ENCODE measurements at places on chromosomes 2 and 18.
A peak's percentile ranks its signal among the peaks of the same experiment; 100 is the strongest.

GRCh38 chr2:109144271-109144670 is 15.3 kb downstream of the SH3RF3 start:
- DNase-seq: no peak

DNA sequence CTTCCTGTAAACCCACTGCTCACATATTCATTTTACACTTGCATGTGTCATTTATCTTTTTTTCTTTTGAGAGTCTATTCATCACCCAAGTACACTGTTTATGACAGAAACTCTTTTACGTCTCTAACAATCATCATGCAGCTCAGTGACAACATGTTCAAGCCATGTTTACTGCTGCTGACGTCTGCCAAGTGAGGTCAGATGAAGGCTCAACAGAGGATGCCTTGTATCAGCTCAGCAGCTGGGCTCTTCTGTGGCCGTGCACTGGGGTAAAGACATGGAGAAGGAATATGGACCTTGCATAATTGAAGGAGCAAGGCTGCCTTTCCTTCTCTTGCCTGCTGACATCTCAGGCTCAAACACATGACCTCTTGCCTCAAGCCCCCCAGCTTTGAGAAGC is 99.6 kb downstream of the ADD2 start:
- DNase-seq: no peak

DNA sequence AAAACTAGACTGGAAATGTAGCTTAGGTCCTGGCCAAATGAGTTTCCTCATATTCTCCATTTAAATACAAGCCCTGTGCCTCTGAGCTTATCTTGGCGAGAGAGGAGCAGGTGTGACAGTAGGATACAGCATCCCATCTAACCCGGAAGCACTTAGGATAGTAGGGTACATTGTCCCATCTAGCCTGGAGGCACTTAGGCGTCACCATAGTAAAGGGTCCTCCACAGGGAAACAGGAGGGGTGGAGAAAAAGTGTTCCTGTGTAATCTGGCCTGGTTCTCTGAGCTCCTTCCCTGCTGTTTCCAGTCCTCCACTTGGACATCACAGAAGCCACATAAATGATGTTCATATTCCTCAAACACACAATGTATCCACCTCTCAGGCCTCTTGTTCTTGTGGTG is 301.4 kb downstream of the GALR1 start:
- DNase-seq: no peak

- DNase-seq: no peak
Observed at GRCh38 chr18:77201506-77201905, 48.1 kb upstream of the GALR1 start.

GRCh38 chr2:73297586-73297985 is 4.2 kb upstream of the EGR4 start:
- no peak for DNase-seq

- peak; percentile 54 for DNase-seq
Observed at GRCh38 chr2:111121028-111121827, 514 bp downstream of the BCL2L11 start.

DNA sequence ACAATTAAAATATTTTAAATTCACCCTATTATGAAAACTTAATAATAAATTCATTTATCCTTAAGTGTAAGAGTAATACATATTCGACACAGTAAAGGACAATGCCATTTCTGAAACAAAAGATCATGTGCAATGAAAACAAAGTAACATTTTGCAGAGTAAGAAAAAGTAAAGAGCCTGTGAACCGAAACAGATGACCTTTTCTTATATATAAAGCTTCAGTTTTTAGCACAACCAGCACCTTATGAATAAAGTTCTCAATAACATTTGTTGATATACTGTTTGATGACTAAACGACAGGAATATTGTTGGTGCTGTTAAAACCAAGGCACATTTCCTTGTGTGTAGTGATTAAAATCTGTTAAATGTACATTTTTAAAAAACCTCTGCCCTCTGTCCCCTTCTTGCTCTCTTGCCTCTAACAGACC is 1.5 kb downstream of the PELI1 start:
- DNase-seq: no peak

GRCh38 chr2:3703236-3703756 is at the start of gene DCDC2C:
Gene DCDC2C, plus strand, starts transcription at chr2:3703575. Its CDS starts 177 bp downstream, at chr2:3703752.
- DNase-seq: no peak

- no peak for DNase-seq
Observed at GRCh38 chr18:5986257-5986931, 91.1 kb upstream of the TMEM200C start.

DNA sequence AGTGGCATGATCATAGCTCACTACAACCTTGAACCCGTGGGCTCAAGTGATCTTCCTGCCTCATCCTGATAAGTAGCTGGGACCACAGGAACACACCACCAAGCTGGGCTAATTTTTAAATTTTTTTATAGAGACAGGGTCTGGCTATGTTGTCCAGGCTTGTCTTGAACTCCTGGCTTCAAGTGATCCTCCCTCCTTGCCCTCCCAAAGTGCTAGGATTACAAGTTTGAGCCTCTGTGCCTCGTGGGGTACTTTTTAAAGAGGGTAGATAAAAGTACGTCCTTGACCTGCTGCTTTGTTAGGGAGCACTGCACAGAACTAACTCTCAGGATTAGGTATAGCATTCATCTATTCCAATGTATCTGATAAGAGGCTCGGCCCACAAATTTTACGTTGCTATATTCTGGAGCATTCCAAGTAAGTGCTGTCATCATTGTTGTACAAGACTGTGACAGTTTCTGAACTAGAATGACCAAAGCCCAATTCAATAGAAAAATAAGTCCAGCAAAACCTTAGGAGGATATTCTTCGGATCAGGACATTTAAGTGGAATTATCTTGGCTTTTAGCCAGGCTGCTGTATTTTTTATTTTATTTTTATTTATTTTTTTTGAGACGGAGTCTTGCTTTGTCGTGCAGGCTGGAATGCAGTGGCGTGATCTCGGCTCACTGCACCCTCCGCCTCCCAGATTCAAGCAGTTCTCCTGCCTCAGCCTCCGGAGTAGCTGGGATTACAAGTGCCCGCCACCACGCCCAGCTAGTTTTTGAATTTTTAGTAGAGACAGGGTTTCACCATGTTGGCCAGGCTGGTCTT is 4.1 kb downstream of the MTCL1 start:
- no peak for DNase-seq

- DNase-seq: no peak
Observed at GRCh38 chr2:106208874-106209273, 14.8 kb upstream of the UXS1 start.

- DNase-seq: no peak
Observed at GRCh38 chr18:58966005-58966677, 101.5 kb downstream of the ZNF532 start.

DNA sequence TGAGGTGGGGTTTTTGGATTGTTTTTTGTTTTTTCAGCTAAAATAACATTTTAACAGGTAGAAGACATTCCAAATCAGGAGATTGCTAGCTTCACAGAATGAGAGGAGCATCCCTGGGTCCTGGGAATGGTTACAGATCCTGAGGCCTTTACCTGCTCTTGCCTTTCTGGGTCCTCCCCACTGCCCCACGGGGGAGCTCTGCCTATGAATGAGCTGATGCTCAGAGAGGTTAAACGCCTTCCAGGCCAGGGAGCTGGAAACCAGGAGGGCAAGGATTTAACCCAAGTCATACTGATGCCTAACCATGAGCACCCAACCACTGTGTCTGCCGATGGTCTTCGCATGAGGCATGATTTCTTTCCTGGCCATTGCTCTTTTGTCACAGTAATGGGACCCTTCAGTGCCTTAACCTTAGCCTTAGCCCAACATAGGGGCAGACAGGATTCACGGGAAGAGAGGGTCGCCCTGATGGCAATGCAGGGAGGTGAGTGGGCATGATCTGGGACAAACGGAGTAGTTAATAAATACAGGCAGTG is 16.1 kb downstream of the MOCOS start:
- DNase-seq: no peak

DNA sequence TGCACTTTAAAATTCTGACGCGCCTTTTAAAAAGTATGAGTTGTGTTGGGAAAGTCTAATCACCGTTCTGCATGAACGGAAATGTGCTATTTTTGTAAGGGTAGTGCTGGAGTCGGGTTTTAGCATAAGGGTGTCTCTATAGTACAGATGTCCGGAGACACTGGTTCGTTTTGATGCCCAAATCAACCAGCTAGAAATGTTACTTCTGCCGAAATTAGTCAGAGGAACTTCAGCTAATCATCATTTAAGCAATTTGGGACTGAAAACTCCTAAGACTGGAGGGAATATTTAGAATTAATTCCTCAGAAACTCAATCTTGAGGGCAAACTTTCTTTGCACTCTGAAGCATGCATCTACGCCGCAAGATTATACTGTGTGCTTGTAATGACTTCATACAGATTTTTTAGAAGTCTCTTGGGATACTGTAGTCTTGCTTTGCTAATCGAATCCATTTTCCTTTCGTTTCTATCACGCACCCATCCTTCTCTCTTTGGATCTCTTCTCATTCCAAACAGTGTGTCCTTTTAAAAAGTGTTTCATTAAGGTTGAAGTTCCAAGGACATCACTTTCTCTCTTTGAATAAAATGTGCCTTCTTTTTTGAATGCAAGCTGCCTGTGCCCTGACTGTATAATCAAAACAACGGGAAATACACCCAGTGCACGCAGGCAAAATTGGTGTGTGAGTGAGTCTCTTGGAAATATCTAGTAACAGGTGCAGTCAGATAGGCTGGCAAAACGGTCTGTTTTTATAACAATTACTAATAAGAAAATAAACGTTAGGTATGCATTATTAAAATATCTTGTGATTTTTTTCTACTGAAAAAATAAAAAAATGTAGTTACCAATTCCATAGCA is 270.9 kb upstream of the TCF4 start:
- DNase-seq: no peak

DNA sequence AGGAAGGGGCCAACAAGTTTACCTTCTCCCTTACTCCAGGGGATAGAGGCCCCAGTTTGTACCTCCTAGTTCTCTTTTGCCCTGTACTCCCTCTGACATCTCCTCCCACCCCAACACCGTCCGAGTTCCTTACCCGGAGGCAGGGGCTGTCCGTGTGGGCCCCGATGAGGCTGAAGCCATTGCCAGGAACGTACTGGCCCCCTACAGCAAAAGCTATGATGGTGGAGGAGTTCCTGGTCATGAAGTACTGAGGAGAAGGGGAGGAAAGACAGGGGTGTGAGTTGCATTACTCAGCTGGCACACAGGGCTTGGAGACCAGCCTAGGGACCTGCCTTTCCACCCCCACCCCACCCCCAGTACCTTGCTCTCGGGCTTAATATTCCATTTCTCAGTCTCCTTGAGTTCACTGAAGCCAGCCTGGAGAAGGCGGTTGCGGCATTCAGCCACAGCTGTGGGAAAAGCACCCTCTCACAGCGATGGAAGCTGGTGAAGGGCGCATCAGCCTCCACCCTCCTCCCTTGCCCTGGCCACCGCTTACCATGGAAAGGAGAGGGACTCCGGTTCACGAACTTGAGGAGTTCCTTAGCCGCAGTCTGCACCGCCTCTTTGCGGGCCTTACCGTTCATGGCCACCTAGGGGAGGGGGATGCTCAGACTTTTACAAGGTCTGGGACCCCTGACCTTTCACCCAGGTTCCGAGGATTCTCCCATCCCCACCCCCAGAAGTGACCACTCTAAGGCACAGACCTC is 1.0 kb downstream of the DNPEP start:
- DNase-seq: peak; percentile 9

GRCh38 chr18:65968239-65969004 is 217.6 kb downstream of the CDH7 start:
- no peak for DNase-seq

DNA sequence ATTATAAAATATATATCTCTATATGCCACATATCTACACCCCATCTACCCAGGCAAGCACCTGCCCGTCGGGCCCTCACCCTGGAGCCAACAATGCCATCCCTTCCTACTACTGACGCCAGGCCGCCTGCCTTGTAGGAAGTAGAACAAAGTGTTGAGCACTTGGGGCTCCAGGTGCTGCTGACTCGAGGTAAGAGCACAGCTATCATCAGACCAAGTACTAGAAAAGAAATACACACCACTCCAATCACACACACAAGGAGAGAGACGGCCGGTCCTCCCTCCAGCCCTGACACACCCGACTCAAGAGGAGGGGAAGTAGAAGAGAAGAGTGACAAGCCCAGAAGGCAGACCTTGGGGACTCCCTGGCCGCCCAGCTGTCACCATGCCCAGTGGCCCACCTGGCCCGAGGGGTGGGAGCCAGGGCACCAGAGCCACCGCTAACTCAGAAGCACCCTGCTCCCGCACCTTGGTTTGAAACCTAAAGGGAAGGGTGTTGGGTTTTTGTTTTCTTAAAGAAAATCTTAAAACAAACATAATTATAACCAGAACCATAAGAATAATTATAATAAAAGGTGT is 64.0 kb upstream of the POMC start:
- DNase-seq: no peak

GRCh38 chr2:64831134-64831976 is 157.8 kb upstream of the SLC1A4 start:
- DNase-seq: peak; percentile 95

- DNase-seq: no peak
Observed at GRCh38 chr2:186980787-186981550, 132.0 kb upstream of the ZSWIM2 start.

GRCh38 chr2:239919774-239920692 is 105.1 kb downstream of the NDUFA10 start:
- DNase-seq: no peak

DNA sequence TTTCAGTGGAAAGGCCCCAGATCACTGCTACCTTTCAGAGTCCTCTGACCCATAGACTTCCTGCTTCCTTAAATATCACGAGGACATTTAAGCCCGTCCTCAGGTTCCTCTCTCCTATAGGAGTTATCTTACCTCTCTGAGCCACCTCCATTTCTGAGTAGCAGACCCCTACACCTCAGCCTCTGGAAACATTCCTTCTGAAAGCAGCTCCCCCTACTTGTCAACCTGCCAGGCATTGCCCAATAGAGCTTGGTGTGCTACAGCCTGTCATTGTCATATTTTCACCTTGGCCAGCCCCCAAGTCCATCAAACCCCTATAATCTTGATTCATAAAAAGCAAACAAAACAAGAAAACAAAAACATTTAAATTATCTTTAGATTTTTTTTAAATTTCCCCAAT is 717.9 kb upstream of the SLC8A1 start:
- DNase-seq: no peak

DNA sequence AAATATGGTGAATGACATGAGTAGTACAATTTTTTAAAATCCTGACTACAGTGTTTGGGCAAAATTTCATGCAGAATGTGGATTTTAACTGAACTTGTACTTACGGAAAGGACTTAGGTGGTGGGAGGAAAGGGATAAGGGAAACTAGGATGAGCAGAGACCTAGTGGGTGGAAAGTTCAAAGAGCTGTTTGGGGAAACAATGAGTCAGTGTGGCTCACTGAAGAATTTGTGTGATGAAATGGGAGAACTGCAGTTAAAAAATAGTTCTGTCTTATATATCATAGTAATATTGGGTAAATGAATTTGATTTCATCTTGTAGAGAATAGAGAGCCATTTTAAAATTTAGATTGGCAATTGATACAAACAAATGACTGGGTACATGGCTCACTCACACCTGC is 220.1 kb upstream of the CTAGE1 start:
- no peak for DNase-seq

DNA sequence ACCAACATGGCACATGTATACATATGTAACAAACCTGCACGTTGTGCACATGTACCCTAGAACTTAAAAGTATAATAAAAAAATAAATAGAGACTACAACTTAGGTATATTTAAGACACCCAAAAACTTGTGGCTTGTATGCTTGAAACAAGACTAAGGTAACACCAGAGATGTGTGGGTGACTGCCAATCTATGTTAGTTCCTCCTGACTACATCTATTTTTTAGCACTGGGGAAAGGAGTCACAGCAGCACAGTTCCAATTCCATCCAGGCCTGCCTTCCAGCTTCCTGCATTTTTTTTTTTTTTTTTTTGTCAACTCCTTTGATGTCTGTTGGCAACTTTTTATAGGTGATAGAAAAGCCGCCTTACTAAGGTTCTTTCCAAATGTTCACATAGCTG is 18.2 kb downstream of the C2orf69 start:
- no peak for DNase-seq
